Fibroblast of skin of left biceps (primary cell): ENCODE measurements at places on chromosomes 11 and 22.

DNA sequence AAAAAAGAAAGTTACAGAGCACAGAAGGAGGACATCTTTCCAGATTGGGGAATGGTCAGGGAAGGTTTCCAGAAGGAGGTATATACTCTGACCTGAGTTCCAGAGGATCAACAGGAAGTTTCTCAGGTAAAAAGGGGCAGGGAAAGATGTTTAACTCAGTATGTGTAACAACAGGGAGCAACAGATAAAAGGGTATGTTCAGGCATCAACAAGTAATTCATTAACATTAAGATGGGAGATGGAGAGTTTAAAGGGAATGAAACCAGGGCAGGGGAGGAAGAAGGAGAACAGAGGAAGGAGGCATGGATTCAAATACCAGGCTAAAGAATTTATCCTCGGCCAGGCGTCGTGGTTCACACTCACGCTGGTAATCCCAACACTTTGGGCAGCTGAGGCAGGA, 2.5 kb upstream of the DENND5A start:
- no peak for DNase-seq

DNA sequence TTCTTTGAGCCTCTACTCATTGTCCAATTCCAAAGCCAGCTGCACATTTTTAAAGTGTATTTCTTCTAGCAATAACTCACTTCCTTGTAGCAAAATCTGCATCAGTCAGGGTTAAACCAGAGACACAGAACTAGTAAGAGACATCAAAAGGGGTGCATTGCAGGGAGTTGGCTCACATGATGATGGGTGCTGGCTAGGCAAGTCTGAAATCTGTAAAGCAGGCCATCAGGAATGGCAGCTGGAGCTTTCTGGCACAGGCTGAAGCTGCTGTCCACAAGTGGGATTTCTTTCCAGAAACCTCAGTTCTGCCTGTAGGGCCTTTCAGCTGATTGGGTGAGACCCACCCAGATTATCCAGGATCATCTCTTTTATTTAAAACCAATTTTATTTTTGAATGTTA, 698.1 kb downstream of the NTM start:
- DNase-seq: no peak

DNA sequence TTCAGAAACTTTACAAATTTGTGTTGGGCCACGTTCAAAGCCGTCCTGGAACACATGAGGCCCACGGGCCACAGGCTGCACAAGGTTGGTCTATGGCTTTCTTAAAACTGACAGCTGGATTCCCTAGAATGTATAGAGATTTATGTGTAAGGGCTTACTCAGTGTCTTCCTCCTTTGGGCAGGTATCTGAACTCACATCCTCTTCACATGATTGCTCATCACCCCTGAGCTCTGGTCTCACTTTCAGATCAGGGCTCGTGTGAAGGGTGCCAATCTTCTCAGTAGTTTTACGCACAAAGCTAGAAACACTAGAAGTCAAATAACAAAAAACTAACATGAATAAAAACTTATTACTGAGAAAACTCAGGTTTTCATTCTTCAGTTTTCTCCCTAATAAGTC, 27.1 kb downstream of the HPS5 start:
- no peak for DNase-seq

DNA sequence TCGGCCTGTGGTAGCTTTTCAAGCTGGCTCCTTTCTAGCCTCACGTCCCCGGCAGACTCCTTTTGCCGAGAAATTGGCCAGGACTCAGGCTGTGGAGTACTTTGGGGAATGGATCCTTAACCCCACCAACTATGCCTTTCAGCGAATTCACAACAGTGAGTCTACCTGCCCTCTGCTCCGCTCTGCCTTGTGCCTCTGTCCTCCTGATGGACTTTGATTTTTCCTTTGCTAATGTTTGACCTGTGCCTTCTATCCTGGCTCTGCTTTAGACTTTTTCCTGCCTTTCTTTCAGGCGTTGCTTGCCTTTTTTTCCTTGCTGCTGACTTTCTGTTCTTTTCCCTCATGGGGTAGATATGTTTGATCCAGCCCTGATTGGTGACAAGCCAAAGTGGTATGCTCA, 12.5 kb downstream of the MADD start:
- DNase-seq: no peak

DNA sequence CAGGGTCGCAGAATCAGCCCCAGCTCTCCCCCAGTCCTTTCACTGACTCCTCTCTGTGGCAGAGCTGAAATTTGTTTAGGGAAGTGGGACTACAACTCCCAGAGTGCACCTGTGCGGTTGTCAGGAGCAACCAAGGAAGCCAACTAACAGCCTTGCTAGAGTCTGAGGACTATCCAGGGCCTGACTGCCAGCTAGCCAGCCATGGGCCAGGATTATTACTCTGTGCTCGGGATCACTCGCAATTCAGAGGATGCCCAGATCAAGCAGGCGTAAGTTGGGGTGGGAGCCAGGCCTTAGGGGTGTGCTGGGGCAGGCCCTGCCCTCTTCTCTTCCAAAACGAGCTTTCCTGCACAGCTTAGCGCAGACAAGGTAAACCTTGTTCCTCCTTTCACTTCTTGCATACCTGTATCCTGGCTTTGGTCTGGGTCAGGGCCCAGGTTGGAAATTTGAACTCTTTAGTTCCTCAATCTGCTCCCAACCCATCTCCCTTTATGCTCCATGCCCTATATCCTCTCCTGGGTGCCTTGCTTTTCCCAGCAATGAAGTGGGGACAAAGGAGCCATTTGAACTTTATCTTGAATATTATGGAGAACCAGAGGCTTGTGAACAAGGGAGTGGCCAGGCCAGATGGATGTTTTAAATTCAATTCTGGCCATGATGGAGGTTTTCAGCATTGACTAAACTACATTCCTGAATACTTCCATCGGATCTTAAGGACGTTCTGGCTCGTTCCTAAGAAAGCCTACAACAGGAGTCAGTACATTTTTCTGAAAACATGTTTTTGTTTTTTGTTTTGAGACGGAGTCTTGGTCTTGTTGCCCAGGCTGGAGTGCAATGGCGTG, at the start of gene DNAJB13:
DNAJB13 (plus strand) TSS at position 158 of the 842 bp plus-strand sequence; CDS start at position 202, 44 bp downstream.
- no peak for DNase-seq

DNA sequence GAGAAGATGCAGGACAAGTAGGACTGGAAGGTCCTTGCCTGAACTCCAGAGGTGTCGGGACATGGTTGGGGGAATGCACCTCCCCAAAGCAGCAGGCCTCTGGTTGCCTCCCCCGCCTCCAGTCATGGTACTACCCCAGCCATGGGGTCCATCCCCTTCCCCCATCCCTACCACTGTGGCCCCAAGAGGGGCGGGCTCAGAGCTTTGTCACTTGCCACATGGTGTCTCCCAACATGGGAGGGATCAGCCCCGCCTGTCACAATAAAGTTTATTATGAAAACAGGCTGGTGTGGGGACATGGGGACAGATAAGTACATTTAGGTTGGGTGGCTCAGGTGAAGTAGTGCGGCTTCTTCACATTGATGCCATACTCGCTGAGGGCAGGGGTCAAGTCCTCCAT, 1.4 kb downstream of the TAF10 start:
- DNase-seq: no peak
